ENCODE measurements at places on chromosomes 11 and 22.

DNA sequence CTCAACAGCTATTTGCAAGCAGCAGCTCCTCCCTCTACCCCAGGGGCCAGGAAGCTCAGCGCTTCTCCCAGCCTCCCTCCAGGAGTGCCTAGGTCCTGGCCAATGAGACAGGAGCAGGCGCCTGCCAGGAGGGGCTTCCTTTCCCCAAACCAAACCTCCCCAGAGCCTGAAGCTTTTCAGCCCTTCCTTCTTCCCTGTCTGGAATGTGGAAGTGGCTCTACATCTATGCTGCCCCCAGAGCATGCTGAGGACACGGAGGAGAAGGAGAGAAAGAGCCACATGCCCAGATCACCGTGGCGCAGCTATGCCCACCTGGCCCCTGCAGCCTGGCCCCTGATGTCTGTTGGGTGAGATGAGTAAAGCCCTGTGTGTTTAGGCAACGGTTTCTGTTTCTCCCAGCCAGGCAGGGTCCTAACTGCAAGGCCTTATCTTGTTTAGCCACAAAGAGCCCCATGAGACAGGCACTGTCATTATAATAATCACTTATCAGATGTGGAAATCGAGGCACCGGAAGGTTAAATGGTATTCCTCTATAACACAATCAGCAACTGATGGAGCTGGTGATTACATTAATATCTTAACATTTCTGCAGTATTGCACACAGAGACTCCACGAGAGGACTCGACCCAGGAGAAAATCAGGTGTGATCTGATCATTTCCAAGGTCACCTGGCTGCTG lies 315.8 kb downstream of the CTTN start:
- no peak for DNase-seq

DNA sequence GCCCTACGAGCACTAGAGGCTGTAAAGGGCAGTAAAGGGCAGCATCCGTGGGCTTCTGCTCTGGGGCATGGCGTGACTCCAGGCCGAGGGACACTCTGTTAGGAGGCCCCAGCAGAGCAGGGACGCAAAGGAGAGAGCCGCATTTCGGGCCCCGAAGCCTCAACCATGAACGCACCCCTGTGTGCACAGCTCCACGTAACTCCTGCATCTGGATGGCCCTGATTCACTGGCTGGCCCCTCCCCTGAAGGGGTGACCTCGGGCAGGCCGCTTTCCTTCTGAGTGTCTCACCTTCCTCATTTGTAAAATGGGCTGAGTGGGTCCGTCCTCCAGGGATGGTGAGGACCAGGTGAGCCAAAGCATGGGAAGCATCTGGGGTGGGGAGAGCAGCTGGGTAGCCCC lies 13.6 kb downstream of the SHISAL1 start:
- DNase-seq, result no peak

- no peak for DNase-seq
Measured at GRCh38 chr11:76362716-76363115, 18.2 kb downstream of the THAP12 start.

GRCh38 chr11:67638535-67639437 lies 777 bp downstream of the TBX10 start:
- DNase-seq, result no peak

GRCh38 chr11:100780470-100780869 lies 93.4 kb downstream of the ARHGAP42 start:
- no peak for DNase-seq

DNA sequence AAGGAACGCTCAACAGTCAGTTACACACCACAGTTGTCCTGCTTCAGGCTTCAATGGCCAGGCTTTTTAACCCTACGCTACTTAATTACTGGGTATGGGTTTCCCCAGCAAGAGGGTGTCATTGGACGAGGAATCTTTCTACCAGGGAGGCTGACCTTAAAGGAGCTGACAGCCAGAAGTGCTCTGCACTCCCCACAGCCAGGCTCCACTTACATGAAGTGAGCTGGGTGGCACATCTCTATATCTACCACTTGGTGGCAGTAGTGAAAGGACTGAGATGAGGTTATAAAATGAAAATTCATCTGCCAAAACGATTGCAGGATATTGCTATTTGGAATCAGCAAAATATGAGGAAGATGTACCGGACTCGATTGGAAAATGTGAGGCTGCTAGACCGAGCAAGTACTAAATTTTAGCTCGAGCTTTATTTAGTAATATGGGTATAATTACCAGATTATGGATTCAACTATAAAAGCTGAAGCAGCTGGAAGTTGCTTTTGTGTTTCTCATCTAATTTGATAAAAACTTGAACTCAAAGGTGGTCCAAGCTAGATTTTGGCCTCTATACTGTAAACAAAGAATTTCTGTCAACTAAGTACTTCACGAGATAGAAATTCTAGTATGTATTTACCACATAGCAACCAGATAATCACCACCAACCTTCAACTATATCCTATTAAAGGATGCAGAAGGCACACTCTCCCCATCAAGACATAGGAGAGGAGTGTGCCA lies 53.9 kb upstream of the CEP126 start:
- no peak for DNase-seq

GRCh38 chr11:76654298-76654851 lies 16.2 kb downstream of the LRRC32 start:
- DNase-seq, result no peak

DNA sequence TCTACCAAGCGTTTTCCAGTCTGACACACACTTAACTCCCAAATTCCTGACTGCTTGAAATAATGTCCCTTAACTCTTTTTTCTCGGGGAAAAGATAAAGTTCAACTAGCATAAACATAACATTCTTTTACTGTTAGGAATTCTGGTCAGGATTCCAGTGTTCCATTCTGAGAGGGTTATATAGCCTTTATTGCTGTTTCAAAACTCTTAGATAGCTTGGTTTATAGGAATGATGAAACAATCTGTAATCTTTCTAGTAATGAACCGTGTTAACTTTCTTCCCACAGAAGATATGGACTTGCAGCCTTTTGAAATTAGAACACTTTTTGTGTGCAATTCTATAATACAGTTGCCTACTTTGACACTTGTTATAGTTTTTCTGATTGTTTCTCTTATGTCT lies 8.6 kb downstream of the REXO2 start:
- peak; percentile 64 for DNase-seq

DNA sequence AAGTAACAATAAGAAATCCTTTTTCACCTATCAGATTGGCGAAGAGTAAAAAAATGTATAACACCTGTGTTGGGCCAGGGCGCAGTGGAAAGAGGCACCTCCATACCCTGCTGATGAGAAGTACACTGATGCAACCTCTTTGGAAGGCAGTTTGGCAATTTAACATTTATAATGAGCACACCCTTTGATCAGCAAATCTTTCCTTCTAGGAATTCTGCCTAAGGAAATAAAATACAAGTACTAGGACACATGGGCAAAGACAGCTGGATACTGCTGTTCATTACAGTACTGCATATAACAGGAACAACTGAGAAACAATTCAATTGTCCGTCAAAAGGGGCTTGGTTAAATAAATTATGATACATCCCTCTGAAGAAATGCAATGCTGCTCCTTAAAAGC lies 110.1 kb downstream of the RPL27A start:
- no peak for DNase-seq

GRCh38 chr22:46471901-46472721 lies 65.3 kb downstream of the CELSR1 start:
- no peak for DNase-seq

- no peak for DNase-seq
Measured at GRCh38 chr11:104199053-104199452, 35.1 kb upstream of the PDGFD start.

DNA sequence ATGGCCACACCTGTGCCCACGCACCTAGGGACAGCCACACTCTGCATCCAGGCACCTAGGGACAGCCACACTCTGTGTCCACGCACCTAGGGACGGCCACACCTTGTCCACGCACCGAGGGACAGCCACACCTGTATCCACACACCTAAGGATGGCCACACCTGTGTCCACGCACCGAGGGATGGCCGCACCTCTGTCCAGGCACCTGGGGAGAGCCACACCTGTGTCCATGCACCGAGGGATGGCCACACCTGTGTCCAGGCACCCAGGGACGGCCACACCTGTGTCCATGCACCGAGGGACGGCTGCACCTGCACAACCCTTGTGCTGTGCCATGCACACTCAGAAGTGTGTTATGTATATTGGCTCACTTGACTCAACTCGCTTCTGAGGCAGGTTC lies 10.8 kb downstream of the OVOL1 start:
- no peak for DNase-seq

GRCh38 chr11:84552791-84553190 lies 1074.4 kb downstream of the DLG2 start:
- no peak for DNase-seq

DNA sequence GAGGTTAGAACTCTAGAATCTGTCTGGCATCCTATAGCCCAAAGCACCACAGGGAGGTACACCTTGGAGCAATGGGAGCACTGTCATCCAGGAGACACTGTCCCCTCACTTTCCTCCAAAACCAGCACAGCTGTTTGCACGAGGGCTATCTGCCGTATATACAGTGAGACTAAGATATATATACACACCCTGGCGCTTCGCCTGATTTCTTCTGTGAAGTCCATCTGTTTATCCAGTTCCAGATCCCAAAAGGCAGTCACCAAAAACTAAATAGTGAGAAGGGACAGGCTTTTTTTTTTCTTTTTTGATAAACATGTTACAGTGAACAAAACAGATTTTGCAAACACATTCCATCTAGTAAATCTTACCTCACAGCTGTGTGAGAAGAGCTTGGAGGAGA lies 68.5 kb downstream of the ARFGAP2 start:
- DNase-seq, result no peak

- DNase-seq, result no peak
Measured at GRCh38 chr11:128662960-128663359, 30.9 kb upstream of the FLI1 start.

All from AG04449 (cell line).